ENCODE measurements at places on chromosomes 3 and 15.

GRCh38 chr15:99015698-99016568 lies 8.3 kb upstream of the PGPEP1L start:
- no peak for DNase-seq

- DNase-seq, result no peak
These were observed 94.2 kb downstream of the PLXNA1 start for GRCh38 chr3:127077068-127077467.

DNA sequence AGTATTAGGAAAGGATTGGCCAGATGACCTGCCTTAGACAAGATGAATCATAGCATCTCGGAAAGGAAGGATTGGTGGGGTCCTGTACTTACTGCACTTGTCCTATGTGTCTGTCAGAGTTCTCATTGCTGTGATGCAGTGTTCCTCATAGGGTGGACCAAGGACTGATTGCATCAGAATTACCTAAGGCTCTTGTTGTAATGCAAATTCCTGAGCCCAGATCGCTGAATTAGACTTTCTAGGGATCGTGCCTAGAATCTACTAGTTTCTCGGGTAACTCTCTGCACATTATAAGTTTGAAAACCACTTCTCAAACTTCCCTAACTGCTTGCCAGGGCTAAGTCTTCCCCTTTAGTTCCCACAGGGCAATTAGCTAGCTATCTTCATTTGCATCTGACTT lies 74.9 kb upstream of the SKOR1 start:
- DNase-seq, result no peak

DNA sequence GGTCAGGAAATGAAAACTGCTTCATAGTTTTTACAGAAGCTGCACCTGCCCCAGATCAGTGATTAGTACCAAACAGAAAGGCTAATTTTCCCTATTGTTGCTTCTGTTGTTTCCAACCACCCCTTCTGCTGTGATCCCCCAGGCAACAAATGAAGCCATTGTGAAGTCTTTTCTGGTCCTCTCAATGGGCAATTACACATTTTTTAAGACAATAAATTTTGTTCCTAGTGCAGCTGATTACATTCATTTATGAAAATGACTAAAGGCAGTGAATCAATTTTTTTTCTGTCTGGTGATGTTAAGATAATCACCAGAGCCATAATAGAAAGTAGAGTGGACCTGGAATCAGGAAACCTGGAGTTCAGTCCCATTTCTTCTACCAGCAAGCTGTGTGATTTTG lies 32.7 kb downstream of the GLDN start:
- no peak for DNase-seq

- no peak for DNase-seq
These were observed 90.8 kb upstream of the C3orf80 start for GRCh38 chr3:160134454-160134853.

- no peak for DNase-seq
These were observed 108.1 kb downstream of the ROBO2 start for GRCh38 chr3:77147836-77148578.

DNA sequence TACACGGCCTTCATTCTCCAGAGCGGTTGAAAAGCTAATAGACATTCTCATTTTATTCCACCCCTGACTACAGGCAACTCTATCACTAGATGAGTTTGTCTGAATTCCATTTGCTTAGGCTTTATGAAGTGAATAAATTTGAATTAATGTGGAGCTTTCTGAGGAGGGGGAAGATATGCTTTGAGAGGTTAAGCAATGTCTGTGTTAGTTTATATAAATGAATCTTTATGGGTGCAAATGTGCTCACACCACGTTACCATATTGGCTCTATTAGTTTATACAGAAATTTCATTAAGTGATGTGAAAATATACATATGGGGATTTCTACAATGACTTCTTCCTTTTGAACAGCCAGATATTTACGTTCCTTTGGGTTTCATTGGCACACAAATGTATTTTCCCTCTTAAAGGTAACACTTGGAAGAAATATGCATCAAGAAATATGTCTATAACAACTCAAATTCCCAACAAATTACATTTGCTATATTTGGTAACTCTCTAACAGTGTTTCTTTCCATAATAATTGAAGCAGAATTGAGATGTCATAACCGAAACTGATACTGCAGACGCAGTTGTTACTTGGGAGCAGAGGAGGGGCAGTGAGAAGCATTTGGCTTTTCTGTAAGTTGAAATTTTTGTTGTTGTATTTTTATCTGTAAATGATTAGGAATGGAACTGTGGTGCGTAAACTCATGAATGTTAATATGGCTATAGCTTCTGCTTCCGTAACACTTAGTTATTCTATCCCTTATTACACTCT lies 359.4 kb downstream of the CACNA2D3 start:
- DNase-seq, result no peak

GRCh38 chr15:47733085-47733484 lies 15.8 kb downstream of the SEMA6D start:
- no peak for DNase-seq

DNA sequence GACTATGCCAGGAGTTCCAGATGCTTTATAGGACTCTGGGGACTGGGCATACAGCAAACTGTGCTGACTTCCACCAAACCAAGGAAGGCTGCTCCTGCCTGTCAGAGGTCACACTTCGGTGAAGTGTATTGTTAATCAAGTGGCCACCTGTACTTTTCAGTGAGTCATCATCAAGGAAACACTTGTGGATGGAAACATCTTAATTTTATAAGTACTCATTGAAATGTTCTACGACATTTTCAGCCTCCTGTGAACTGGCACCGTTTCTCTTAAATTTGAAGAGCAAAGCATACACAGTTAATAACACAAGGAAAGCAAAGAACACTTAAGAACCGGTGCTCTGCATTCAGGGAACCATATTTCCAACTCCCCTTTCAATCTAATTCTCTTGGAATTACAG lies 801.7 kb upstream of the DPPA4 start:
- DNase-seq, result no peak

- DNase-seq, result no peak
These were observed 240.3 kb downstream of the FEZF2 start for GRCh38 chr3:62133015-62133414.

DNA sequence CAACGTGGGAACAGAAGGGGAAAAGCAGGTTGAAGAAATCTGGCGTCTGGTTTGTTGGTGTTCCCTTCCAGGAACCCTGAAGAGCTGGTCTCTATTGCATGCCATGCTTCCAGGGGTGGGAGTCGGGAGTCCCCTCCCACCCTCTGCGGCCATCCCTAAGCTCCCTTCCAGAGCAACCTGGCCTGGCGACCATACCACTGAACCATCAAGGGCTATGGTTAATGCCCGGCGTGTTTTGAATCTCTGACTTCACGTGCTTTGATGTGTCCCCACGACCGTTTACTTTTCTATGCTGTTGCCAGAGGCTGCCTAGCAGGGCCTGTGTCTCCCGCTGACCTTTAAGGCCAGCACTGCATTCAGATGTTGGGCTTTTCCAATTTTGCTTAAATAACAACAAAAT lies 696 bp upstream of the SNRK start:
- no peak for DNase-seq

- DNase-seq, result no peak
These were observed 95.4 kb downstream of the MYLK start for GRCh38 chr3:123788710-123789109.

DNA sequence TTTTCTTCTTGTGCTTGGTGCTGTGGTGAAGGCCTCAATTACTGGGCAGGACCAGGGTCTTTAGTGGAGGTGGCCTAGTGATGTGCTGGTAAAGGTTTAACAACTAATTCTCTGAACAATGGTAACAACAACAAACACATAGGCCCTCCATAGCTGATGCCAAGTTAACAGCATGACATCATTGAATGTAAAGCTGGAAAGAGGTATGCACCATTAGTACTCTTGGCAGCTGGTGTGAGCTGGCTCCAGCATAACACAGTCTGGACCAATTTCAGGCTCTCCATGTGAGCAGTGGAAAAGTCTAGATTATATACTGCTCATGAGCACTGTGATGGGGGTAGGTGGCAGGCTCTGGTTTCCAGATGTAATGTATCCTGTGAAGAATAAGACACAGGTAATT lies 61.8 kb downstream of the SLC7A14 start:
- DNase-seq, result peak; percentile 83

GRCh38 chr15:32700501-32701150 lies 17.2 kb upstream of the GREM1 start:
- DNase-seq, result no peak

- no peak for DNase-seq
These were observed 307.9 kb downstream of the CLSTN2 start for GRCh38 chr3:140242818-140243276.

GRCh38 chr3:138774529-138775253 lies 60.0 kb downstream of the PIK3CB start:
- DNase-seq, result peak; percentile 97

GRCh38 chr15:57667171-57667849 lies 39.2 kb upstream of the POLR2M start:
- no peak for DNase-seq

- no peak for DNase-seq
These were observed 72.8 kb upstream of the RBM5 start for GRCh38 chr3:50015918-50016317.

- no peak for DNase-seq
These were observed 219.9 kb downstream of the CHST2 start for GRCh38 chr3:143339451-143339850.

DNA sequence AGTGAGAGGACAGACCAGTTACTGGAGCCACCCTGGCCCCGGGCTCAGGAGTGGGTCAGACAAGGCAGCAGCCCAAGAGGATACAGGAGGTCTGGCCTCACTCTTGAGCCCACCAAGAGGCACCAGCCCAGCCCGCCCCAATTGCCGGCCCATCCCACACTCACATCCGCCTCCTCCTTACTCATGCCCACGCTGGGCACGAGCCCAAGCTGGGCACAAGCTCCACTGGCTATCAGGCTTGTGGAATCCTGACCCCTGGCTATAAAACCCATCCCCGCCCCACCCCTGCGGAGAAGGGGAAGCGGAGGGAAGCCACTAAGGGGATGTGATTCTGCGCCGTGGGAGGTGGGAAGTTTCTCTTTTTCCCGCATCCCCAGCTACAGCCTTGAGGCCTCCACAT lies 25.9 kb downstream of the ADCY5 start:
- DNase-seq, result no peak

- no peak for DNase-seq
These were observed 15.4 kb downstream of the MYH15 start for GRCh38 chr3:108494906-108495531.

GRCh38 chr15:66709884-66710283 lies 7.8 kb downstream of the SMAD6 start:
- DNase-seq, result no peak

DNA sequence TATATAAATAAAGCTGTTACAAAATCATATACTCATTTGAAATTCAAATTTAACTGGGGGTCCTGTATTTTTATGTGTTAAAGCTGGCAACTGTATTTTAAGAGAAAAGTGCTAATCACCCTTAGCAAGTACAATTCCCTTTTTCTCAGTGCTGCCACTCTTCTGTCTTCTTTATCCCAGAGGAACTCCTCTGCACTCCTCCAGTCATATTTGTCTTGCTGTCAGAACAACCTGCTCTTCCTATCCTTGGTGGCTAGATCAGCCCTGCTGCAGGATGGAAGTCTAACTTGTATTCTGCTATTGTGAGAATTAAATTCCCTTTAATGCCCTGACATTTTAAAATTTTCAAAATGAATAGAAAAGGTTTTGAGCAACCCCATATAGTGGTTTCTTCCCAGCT lies 123.9 kb upstream of the TNIK start:
- DNase-seq, result no peak

- no peak for DNase-seq
These were observed 287.8 kb downstream of the FAM43A start for GRCh38 chr3:194973366-194974000.

- no peak for DNase-seq
These were observed 37.5 kb upstream of the CLRN1 start for GRCh38 chr3:151009981-151010380.

DNA sequence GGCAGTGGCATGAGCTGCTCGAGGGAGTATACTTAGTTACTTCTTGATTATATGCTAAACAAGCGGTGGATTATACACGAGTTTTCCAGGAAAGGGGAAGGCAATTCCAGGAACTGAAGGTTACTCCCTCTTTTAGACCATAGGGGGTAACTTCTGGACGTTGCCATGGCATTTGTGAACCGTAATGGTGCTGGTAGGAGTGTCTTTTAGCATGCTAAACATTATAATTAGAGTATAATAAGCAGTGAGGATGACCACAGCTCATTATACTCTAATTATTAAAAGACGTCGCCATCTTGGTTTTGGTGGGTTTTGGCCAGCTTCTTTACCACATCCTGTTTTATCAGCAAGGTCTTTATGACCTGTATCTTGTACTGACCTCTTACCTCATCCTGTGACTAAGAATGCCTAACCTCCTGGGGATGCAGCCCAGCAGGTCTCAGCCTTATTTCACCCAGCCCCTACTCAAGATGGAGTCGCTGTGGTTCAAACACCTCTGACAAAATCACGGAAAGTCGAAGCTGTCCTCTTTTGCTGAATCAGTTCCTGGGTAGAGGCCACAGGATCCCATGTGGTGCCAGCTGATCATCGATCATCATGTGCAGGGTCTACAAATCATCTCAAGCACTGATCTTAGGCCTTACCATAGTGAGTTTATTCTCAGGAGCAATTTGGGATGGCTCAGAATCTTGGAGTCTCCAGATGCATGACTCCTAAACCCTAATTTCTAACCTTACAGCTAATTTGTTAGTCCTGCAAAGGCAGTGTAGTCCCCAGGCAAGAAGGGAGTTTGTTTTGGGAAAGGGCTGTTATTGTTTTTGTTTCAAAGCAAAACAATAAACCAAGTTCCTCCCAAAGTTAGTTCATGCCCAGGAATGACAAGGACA lies 149.1 kb downstream of the TJP1 start:
- no peak for DNase-seq

DNA sequence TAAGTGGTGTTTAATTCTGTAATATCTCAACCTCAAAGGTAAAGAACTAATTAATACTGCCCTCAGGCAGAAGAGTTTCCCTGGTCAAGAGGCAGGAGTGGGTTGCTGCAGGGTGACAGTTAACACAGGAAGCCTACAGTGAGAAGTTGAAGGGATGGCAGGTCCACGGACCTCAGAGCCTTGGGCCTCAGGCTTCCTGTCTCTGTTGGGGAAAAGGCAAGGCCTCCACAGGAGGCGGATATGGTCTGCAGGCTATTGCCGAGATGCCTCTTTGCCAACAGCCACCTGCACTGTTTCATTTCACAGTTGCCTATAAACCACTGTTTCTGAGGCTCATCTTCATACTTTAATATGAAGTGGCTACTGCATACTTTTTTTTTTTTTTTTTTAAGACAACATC lies 33.3 kb upstream of the RPN1 start:
- no peak for DNase-seq

DNA sequence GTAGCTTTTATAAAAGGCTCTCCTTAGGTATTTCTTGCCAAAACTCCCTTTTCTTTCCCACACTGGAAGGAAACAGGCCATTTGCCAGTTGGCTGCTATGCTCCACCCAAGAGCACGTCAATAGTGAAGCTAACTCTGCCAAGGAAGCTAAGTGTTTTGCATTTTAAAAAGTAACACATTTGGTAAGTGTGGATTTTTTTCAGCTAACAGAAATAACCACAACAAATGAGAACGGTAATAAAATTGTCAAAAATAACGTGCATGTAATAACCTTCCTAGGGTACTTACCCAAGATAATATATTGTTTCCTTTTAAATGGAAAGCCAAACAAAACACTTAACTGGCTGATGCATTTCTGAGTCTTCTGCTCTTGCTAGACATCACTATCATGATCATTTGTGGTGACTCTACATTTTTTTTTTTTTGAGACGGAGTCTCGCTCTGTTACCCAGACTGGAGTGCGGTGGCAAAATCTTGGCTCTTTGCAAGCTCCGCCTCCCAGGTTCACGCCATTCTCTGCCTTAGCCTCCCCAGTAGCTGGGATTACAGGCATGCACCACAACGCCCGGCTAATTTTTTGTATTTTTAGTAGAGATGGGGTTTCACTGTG lies 4.6 kb downstream of the DPP8 start:
- DNase-seq, result no peak
